Stromal cell of bone marrow (primary cell): ENCODE measurements at places on chromosomes 1 and 21.

GRCh38 chr1:51624855-51625254 is 8.0 kb downstream of the OSBPL9 start:
- DNase-seq = no peak

DNA sequence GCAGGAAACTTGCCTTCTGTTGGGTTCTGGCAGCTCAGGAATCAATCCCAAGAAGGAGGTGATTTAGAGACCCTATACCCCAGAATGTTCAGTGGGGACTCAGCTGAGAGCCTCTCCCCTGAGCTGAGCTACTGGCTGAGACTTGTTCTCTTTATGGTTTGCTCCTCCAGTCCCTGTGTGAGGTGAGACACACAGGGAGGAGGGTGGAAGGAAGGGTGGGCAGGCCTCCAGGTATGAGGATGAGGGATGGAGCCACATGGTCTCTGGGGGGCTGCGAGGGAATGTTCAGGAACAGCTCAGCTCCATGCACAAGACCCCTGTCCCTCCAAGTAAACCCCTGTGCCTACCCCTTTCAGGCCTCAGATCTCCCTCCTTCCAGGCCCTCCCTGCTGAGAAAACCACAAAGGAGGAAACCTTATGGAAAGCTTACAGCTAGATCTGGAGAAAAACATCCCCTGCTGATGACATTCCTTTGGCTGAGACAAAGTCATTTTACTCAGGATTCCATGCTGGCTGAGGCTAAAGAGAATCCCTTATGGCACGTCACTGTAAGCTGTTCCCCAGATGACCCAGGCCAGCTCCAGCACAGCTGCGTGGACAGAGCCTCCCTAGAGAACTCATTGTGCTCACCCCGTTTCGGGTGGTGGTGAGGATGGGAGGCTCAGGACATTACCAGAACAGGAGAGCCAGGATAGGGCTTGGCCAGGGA is 91.5 kb upstream of the IPO9 start:
- no peak for DNase-seq

- DNase-seq = no peak
These were observed 47.6 kb downstream of the PLPP3 start for GRCh38 chr1:56531624-56532349.

GRCh38 chr1:223887747-223888418 is 42.1 kb upstream of the TP53BP2 start:
- peak; percentile 98 for DNase-seq

GRCh38 chr1:13860031-13860430 is 160.0 kb downstream of the PRDM2 start:
- DNase-seq = no peak

- no peak for DNase-seq
These were observed 134.1 kb upstream of the KRTAP19-8 start for GRCh38 chr21:31172328-31172727.

DNA sequence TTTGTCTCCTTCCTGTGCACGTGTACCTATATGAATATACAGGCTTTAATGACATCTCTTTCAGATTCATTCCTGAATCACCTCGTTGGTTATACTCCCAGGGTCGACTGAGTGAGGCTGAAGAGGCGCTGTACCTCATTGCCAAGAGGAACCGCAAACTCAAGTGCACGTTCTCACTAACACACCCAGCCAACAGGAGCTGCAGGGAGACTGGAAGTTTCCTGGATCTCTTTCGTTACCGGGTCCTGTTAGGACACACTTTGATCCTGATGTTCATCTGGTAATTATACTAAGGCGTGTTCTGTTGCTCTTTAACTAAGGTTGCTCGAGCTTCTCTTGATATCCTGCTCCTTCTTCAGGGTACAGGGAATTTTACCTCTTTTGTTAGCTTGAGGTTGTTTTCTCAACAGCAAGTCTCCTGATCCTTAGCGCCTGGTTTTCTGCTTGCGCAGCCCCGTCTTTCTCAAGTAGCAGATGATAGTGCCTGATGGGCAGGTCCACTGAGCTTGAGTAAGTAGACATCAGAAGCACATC is 55.1 kb downstream of the SLC22A15 start:
- DNase-seq = no peak

- no peak for DNase-seq
These were observed 4.2 kb downstream of the SLC2A5 start for GRCh38 chr1:9065213-9065751.

DNA sequence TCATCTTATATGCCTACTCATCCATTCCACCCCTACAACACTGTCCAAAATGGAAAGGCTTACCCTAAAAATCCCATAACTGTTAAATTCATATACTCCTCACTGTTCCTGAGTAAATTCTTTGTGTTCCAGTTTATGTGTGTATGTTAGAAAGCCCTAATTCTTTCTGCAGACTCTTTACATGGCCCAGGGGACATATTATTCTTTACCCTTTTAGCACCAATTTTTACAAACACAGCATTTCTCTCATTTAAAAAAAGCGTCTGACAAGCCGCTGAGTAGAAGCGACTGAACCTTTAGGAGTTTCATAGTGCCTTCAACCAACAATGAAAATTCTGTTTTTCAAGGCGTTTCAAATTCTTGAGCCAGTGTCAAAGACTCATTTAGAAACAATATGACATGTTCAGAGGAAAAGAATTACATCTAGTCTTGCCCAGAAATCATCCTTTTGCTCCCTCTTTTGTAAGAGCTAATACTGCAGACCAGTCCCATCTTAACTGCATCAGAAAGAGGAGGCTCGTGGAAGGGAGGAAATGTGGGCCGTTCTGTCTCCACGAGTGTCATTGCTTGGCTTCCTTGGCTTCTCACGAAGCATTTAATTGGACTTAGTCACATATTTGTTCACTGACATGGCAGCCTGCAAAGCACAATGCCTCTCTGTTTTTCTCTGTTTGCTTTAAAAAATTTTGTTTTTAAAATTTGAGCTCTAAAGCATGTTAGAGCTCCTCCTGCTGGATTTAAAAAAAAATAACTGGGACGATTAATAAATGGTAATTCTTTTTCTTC is 21.3 kb upstream of the C1orf105 start:
- DNase-seq = peak; percentile 94

DNA sequence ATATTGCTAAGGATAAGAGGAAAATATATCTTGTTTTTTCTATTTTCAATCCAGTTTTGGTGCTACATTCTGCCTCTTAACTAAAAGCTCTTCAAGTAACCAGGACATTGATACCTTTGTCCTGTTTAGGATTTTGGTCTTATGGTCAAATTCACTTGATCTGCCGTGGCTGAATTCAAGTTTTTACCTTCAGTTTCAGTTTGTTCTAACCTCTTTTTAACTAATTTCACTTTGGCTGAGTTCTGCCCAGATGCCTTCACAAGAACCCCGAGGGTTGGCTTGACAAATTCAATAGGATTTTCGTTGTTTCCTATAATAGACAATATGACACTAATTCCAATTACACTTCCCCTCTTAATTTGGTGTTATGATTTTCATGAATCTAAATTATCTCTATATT is 84.5 kb upstream of the C1orf21 start:
- DNase-seq = no peak

DNA sequence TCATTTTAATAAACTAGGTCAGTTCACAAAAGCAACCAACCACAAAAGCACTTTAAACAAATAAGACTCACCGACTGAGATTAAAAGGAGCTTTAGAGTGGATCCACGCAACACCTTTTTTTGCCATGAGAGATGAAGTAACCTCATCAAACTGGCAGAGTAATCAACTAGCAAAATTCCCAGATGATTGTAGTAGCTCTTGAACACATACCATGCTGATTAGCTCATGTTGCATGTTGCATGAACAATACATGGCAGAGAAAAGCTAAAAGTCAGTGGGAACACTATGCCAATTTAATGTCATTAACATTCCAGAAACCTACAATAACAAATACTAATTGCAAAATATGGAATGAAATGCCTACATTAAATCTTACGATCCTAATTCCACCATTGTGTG is 4.1 kb downstream of the WARS2 start:
- no peak for DNase-seq

DNA sequence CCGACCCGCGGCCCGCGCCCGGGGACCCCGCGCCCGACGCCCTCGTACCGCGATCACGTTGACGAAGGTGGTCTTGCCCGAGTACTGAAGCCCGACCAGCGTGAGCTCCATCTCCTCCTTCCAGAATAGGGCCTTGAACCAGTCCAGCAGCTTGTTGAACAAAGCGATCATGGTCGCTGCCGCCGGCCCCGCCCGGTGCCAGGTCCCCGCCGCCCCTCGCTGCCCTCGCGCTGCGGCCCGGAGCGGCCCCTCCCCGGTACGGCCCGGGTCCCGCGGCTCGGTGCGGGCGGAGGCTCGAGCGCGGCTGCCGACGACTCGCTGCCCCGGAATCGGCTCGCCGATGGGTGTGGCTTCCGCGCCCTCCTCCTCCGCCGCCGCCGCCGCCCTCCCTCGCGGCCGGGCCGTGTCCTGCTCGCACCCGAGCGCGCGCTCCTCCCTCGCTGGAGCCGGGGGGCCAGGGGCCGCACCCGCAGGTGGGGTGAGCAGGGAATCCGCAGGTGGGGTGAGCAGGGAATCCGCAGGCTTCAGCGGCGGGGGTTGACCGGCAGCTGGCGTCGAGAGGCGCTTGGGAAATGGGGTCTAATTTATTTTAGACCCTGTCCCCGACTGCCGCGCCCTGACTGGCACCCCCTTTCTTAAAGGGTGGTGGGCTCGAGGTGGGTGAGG is at the start of gene ARL8A:
Gene ARL8A (minus strand): TSS at position 336 of the 666 bp plus-strand sequence. CDS start 165 bp downstream, at position 171.
- no peak for DNase-seq

GRCh38 chr1:23825762-23826522 is 713 bp upstream of the HMGCL start:
- no peak for DNase-seq

- DNase-seq = no peak
These were observed 32.8 kb upstream of the DDR2 start for GRCh38 chr1:162599451-162599850.

GRCh38 chr21:45128613-45129188 is 54.3 kb downstream of the ADARB1 start:
- DNase-seq = peak; percentile 52

DNA sequence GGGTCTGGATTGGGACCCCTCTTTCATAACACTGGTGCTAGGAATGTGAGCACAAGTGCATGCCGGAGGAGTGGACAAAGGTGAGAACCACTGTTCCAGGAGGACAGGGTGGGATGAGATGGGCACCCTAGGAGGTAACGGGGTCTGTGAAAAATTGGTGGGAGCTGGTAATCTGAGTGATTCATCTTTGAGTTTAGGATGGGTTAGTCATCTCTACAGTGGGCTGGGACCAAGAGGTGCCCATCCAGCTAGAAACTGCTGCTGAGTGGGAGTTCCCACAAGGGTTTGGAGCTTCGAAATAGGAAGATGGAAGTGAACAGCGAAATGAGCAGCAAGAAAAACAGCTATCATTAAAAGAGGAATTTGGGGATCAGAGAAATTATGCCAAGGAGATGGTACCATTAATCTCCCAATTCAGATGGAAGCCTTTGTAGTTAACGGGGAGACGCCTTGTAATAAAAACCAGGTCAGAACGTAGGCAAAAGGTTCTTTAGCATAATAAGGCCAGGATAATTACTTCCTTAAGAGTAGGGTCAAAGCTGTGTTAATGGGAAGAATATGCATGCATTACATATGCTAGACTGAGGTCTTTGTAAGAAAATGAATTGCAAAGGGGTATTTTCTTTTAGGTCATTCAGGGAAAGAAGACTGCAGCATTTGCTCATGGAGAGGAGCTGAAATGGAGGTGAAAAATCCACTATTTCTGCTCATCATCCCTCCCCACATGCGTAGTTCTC is 55.5 kb downstream of the OLFML3 start:
- DNase-seq = no peak

DNA sequence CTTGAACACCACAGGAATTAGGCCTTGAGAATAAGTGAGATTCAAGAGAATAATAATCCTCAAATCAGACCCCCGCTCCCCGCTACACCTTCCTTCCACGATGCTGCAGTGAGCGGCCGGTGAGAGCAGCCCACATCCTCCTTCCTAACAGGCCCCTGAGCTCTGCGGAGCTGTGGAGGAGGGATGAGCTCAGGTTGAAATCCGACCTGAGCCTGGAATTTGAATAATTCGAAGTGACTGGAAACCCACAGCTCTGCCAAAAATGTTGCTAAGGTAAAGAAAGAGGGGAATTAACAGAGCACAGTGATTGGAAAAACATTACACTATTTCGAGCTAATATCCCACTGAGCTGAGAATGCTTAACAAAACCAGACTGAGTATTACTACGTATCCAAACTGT is 90.0 kb downstream of the URB2 start:
- no peak for DNase-seq

DNA sequence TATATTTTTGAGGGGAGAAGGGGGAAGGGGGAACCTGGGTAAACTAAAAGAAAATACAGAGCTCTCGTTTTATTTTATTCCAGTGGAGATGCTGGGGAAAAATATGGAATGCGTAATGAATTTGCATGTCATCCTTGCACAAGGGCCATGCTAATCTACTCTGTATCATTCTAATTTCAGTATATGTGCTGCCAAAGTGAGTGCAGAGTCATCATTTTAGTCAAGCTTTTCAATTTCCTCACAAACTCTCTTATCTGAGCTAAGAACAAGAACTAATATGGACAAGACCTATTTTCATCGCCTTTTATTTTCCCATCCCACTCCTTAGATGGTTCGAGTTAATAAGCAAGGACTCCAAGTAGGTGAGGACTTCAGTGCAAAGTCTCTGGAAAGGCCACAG is 13.2 kb downstream of the ADORA3 start:
- no peak for DNase-seq

DNA sequence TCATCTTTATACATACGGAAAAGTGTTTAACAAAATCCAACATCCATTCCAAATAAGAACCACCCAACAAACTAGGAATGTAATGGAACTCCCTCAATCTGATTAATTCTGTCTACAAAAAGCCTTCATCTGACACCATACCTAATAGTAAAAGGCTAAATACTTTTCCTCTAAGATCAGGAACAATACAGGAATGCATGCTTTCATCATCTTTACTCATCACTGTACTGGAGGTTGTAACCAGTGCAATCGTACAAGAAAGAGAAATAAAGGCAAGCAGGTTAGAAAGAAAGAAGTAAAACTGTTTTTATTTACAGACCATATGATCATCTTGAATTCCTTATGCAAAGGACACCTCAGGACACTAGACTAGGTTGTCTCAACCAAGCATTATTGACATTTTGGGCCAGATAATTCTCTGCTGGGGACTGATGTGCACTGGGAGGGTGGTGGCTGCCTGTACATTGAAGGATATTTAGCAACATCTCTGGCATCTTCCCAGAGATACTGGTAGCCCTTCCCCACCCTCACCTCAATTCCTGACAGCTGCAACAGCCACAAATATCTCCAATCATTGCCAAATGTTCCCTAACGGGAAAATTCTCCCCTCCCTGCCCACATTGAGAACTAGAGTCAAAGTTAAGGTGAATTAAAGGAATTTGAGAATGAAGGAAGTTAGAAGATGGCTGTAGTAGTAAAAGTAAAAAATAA is 30.6 kb upstream of the INSL5 start:
- DNase-seq = no peak

DNA sequence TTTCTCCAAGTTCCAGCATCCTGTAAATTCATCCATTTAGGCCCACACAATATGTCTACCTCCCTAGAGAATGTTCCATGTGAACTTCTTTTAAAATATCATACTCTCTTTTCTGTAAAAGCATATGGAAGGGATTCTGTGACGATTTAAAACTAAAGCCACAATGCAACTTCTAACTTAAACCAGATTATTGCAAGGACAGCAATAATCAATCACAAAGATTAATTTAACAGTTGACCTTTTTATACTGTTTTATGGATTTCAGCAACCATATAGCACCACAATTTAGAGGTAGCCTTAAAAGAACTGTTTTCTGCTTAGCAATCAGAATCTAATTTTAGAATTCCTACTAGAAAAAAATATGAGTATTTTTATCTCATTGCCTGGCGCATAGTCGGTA is 58.3 kb downstream of the DSCAM start:
- no peak for DNase-seq
